EH (cell line): ENCODE measurements at places on chromosomes 6 and 20.
A peak's percentile ranks its signal among the peaks of the same experiment; 100 is the strongest.

DNA sequence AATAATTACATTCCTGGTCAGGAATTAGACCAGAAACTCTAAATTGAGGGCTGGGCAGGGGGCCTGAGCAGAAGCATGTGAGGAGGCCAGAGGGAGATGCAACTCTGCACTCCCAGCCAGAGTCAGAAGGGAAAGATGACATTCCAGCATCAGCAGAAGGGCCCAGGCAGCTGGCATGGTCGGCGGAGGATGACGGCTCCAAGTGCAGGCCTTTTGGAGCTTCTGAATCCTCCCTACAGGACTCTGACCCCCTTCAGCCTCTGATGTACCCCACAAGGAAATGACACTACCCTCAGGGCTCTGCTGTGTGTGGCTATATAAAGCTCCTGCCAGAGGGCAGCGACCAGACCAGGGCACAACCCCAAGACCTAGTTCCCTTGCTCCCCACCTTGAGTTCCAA is 1.9 kb downstream of the LRFN2 start:
- DNase-seq: no peak

DNA sequence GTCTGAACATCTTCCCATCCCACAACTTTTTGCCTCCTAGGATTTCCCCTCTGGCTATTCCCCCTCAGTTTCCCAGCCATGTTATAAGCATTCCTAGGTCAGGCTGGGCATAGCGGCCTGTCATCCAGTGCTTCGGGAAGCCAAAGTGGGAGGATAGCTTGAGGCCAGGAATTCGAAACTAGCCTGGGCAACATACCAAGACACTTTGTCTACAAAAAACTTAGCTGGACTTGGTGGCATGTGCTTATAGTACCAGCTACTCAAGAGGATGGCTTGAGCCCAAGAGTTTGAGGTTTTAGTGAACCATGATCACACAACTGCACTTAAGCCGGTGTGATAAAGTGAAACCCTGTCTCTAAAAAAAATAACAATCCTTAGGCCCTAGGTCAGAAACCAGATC is 447.4 kb downstream of the KIF16B start:
- peak; percentile 30 for DNase-seq

DNA sequence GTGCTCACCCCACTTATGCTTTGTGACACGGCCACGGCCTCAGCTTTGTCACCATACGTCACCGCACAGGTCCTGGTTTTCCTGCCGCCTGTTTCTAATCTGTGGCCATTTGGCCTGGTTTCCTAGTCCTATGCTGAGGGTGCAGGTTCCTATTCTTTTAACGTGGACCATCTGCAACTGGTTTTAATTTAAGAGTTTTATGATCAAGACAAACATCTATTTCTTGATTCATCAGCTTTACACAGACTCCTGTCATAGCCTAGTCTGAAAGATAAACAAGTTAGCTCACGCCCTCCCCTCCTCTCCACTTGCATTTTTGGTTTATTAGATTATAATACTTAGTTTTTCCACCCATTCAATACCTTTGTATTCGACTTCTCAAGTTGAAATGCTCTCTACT is 97.5 kb upstream of the RPS6KA2 start:
- DNase-seq: peak; percentile 42

- DNase-seq: peak; percentile 39
Measured at GRCh38 chr6:126027601-126028000, 41.3 kb downstream of the TRMT11 start.

DNA sequence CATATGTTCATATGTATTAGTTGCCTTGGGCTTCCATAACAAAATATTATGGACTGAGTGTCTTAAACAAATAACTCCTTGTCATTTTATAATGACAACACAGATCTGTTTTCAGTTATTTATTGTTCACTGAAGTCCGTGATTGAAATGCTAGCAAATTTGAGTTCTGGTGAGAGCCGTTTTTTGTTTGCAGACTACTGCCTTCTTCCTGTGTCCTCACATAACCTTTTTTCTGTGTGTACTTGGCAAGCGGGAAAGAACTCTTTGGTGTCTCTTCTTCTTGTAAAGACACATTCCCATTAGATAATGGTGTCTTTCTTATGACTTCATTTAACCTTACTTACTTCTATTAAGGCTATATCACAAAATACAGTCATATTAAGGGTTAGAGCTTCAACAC is 482.9 kb upstream of the EYS start:
- no peak for DNase-seq

- no peak for DNase-seq
Measured at GRCh38 chr6:139551376-139551775, 176.9 kb upstream of the CITED2 start.

- DNase-seq: peak; percentile 60
Measured at GRCh38 chr6:74598462-74599393, 607.1 kb downstream of the COL12A1 start.

DNA sequence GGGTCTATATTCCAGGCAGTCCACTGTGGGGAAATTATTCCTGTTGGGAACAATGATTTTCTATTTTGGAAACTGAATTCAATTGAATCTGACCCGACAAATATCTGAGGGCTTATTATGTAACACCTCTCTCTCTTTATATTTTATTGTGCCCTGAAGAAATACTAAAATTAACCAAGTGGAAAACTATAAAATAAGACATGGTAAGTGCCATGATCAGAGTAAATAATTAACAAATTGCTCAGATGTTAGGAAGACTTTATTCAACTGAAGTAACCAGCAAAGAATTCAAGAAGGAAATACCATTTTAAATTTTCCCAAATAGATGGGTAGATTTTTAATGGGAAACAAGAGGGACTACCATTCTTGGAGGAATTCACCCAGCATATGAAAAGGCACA is 632.9 kb downstream of the MAFB start:
- DNase-seq: no peak

- no peak for DNase-seq
Measured at GRCh38 chr20:32519381-32519730, 65.8 kb downstream of the NOL4L start.

DNA sequence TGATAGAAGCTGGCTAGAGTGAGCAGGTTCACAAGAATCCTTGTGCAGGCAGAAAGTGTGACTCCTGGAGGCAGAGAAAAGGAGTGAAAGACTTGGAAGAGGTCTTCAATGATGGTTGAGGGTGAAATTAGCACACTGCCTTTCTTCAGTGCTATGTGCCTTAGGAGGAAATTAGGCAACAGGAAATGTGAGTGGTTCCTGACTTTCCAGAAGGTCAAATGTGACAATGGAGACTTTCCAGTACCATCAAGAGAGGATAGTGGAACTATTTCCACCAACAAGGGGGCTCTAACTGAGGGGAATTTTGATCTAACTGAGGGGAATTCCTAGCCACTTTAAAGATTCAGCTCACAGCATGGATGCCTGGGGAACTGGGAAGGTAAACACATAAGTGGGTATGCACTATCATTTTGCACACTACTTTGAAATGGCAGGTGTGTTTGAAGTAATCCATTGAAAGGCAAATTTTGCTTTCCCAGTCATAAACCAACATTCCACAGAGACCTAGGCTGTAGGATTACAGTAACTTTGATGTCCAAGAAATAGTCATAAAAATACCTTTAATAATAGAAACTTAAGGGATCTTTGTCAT is 90.0 kb downstream of the PERP start:
- DNase-seq: no peak

- peak; percentile 29 for DNase-seq
Measured at GRCh38 chr20:50855498-50856474, 60.9 kb downstream of the BCAS4 start.

GRCh38 chr6:157238346-157238745 is 85.0 kb downstream of the TMEM242 start:
- no peak for DNase-seq

DNA sequence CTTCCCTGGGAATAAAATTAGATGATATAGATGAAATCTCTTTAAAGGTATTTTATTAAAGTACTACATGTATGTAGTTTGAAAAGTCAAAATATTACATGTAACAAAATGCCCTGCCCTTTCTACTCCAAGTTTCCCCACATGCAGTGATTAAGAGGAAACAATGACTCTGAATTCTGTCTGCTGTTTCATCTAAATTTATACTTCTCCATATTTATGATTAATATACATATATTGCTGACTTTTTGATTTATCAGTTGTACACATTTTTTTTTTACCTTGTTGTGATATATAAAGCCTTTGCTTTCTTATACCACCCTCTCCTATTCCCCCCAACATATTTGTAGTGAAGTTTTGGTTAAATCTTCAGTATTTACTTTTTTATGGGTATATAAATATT is 127.9 kb downstream of the ZFAND3 start:
- DNase-seq: no peak

GRCh38 chr6:144087789-144088426 is 7.5 kb downstream of the SF3B5 start:
- no peak for DNase-seq

DNA sequence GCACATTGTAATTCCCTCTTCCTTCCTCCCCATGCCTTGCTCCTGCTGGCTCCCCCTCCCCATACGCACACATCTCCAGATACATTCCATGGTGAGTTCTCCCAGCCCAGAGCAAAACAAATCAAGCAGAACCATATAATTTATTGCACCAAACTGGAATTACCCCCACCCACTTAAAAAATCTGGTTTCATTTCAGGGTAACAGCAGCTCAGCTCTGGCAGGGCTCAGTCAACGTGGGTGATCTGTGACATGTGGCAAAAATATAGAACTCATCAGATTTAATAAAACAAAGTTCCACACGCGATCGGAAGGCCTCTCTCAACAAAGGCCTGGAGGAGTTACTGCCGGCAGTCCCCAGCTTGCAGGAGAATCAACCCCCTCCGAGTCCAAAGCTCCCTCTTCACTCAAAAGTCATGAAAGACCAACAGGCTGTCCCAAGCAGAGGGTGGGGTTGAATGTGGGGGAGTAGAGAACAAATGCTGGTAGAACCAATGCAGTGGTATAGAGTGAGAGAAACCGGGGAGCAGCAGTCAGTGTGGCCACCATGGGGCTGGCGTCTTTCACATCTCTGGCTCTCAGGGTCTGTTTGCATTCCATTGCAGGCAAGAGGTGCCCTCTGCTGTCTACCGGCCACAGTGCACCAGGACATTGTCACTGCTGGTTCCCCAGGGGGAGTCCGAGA is 323.3 kb upstream of the NT5E start:
- peak; percentile 55 for DNase-seq

- DNase-seq: no peak
Measured at GRCh38 chr6:38445925-38446324, 193.8 kb downstream of the BTBD9 start.

DNA sequence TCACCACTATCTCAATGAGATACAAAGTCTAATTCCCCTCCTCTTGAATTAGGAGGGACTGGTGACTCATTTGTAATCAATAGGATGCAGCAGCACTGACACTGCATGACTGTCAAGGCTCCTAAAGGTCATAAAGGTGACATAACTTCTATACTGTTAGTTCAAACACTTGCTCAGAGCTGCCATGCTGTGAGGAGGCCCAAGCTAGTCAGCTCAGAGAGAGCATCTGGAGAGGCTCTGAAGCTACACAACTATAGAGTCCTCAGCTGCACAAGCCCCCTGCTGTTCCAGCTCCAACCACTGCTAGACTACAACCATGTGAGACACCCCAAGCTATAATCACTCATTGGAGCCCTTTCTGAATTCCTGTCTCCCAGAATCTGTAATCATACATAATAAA is 17.0 kb upstream of the HEY2 start:
- DNase-seq: no peak

- no peak for DNase-seq
Measured at GRCh38 chr6:444653-445275, 53.2 kb downstream of the IRF4 start.

GRCh38 chr20:15789079-15789478 is 784.2 kb downstream of the KIF16B start:
- no peak for DNase-seq

GRCh38 chr20:12068121-12068520 is 150.4 kb downstream of the BTBD3 start:
- DNase-seq: peak; percentile 12

- DNase-seq: peak; percentile 75
Measured at GRCh38 chr6:75210885-75211739, 5.3 kb upstream of the COL12A1 start.

DNA sequence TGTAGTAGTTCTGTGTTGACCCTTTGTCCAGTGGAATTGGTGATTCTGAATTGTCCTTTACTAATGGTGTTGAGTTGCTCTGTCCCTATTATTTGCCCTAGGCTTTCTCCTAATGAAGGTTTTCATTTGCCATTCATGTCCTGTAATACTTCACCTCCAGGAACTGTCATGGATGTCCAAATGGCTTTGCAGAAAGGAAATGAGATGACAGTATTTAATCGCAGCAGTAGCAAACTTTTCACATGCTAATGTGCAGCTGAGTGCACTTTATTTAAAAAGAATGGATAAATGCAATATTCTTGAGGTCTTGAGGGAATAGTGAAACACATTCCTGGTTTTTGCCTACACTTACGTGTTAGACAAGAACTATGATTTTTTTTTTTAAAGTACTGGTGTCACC is 131.4 kb downstream of the SULF2 start:
- no peak for DNase-seq

DNA sequence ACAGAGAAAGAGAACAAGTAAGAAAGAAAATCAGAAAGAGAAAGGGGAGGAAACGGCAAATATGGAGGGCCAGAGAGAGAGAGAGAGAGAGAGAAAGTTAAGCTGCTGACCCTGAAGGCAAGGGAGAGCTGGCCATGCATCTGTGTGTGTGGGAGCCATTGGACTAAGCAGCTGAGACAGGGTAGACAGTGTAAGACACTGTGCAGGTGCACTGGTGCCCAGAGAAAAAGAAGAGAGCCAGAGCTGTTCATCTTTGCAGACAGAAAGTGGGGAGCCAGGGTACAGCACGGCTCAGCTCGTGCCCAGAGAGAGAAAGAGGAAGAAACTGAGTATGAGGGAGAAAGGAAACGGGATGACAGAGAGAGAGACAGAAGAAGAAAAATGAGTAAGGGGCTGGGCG is 24.2 kb upstream of the ZNF318 start:
- no peak for DNase-seq
